CD4-positive, alpha-beta T cell treated with Interleukin-4 for 1 hour (primary cell): ENCODE measurements at places on chromosomes 11 and 22.

DNA sequence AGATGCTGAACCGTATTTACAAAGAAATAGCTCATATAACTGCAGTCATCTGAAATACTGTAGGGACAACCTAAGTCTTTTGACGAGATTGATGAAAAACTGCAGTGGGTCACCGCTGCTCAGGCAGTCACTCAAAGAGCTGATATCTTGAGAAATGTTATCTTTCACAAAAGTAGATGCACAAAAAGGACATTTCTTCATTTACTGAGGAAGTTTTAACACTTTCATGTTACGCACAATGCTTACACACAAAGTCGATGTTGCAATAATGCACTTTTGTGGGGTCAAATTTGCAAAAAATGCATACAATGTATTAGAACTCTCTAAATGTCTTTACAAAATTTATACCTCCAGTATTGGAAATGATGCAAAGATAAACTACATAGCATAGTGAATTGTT lies 16.2 kb upstream of the OR10V1 start:
- no peak for DNase-seq

GRCh38 chr22:33038836-33039235 lies 19.3 kb downstream of the SYN3 start:
- no peak for DNase-seq

DNA sequence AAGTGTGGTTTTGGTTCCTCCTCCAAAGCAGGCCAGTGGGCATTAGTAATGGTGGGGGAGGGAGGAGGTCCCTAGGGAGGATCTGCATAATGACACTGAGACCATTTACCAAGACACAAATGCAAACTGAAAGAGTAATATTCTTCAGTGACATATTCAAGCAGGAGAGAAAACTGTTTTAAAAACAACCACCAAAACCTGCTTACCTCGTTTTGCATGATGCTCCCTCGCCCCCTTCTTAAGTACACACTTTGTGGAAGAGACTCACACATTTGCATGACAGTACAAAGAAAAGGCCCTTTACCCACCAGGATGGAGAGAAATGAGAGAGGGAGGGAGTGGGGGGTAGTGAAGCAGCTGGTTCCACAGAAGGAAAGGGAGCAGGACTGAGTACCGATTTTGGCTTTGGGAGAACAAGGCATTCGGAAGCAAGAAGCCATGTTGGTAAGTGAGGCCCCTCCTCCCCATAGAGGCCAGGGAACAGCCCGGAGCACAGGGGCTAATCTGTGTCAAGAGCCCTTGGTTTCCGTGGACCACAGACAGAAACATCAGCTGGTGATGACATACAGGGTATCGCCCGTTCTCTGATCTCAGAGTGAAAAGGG lies 13.0 kb upstream of the OPCML start:
- no peak for DNase-seq

GRCh38 chr22:33242078-33242477 lies 183.9 kb upstream of the SYN3 start:
- DNase-seq = no peak

- no peak for DNase-seq
These were observed 191.6 kb upstream of the ARHGAP20 start for GRCh38 chr11:110903830-110904229.

DNA sequence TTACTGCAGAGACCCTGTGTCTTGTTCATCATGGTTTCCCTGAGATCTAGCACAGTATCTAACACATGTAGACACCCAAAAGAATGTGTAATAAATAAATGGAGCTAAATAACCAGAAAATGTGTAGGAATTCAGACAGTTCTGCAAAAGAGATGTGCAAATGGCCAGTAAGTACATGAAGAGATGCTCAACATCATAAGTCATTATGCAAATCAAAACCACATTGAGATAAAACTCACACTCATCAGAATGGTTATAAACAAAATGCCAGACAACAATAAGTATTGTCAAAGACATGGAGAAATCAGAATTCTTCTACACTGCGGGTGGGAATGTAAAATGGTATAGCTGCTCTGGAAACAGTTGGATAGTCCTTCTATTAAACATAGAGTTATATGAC lies 88.5 kb downstream of the RBFOX2 start:
- no peak for DNase-seq

GRCh38 chr11:130550150-130550549 lies 101.7 kb downstream of the ADAMTS15 start:
- no peak for DNase-seq

DNA sequence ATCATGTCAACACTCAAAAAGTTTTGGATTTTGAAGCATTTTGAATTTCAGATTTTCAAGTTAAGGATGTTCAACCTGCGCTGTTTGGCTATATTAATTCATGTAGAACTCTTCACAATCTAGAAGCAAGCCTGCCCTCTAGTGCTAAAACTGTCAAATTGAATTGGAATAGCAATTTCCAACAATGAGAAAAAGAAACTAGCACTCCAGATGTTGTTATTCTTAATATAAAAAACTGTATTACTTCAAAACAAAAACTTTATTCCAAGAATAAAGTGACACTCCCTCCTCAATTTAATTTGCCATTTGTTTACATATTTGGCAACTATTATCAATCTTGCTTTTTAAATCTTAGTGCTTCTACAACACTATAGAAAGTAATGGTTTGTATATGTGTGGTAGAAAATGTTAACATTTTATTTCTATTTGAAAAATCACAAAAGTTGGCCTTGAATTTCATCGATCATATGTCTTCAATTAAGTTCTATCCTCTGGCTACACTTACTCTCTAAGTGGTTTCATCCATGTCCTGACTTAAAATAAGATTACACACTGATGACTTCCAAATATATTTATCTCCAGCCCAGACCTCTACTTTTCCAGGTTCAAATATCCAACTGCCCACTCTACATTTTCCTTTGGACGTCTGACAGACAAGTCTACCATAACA lies 36.6 kb downstream of the DCUN1D5 start:
- peak; percentile 53 for DNase-seq

DNA sequence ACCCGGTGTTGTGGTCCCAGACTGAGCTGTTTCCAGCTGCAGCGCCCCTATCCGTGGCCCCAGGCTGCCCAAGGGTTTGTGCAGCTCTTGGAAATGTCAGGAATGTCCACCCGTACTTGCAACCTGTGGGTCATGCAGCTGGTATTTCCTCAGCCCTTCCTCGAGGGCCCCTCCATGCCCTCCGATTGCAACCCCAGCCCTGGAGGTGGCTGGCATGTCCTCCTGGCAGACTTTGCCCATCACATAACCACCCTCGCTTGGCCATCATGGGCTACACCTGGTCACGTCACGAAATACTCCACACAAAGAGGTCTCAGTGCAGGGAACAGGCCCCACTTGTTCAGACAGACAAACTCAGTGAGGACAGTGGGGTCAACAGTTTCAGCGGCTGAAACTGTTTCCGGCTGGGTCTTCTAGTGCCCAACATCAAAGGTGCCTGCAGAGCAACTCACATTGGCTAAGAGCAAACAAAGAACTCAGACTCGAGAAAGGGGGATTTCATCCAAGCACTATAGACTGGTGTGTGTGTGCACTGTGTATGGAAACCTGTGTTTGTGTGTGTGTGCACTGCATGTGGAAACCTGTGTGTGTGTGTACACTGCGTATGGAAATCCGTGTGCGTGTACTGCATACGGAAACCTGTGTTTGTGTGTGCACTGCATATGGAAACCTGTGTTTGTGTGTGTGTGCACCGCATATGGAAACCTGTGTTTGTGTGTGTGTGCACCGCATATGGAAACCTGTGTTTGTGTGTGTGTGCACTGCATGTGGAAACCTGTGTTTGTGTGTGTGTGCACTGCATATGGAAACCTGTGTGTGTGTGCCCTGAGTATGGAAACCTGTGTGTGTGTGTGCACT lies 72.8 kb upstream of the CCND1 start:
- no peak for DNase-seq

DNA sequence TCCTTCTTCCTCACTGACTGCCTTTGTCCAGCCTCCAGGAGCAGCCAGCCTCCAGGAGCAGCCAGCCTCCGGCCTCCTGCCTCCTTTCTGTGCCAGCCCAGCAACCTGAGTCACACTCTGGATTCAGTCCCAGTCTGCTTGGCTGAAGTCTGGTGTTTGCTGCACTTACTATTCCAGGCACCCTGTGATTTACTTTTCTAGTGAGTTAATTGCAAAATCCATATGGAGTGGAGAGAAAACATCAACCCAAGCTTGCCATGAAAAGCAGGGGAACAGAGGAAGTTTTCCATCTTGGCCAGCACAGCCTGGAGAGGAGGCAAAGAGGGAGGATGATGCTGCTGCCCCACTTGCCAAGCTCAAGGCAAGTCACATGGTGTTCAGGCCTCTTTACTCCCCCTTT lies 400.5 kb downstream of the TENM4 start:
- no peak for DNase-seq

GRCh38 chr11:70250876-70251658 lies 19.4 kb upstream of the PPFIA1 start:
- no peak for DNase-seq

GRCh38 chr11:1638344-1638743 lies 8.8 kb downstream of the KRTAP5-5 start:
- DNase-seq = no peak

- no peak for DNase-seq
These were observed 222.3 kb downstream of the CTTN start for GRCh38 chr11:70620510-70621184.

DNA sequence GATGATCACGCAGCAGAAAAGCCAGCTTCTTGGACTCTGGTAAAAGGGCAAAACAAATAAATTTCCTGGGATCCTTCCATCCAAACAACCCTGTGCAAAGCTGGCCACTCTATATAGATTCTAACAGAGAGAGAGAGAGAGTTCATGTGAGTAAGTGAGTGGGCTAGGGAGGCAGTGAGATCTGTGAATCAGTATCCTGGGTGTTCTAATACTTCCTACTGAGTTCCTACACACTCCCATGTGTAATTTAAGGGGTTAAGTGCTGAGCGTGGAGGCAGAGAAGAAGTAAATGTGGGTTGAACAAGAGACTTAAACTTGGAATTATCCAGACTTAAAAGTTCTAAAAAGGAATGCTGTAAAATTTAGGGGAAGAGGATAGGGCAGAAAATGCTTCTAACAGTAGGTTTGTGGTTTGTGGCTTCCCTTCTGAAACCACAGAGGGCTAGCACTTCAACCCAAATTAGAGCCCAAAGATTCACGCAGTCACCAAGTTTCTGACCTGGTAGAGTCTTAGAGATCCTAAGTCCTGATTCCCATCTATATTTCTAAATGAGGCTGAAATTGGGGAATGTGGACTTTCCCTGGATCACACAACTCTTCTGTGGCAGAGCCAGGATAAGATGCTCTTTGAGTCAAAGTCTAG lies 413.9 kb downstream of the TENM4 start:
- DNase-seq = no peak

GRCh38 chr22:21917181-21917958 lies 35.3 kb downstream of the PPM1F start:
- DNase-seq = no peak

- no peak for DNase-seq
These were observed 72.8 kb downstream of the SCUBE1 start for GRCh38 chr22:43270314-43270908.

GRCh38 chr22:30813936-30814335 lies 119.3 kb downstream of the OSBP2 start:
- DNase-seq = no peak

GRCh38 chr11:113773416-113774173 lies at the start of gene ZW10:
Gene ZW10, minus strand, starts transcription at chr11:113773692. Its CDS starts 26 bp downstream, at chr11:113773666.
- peak; percentile 92 for DNase-seq

DNA sequence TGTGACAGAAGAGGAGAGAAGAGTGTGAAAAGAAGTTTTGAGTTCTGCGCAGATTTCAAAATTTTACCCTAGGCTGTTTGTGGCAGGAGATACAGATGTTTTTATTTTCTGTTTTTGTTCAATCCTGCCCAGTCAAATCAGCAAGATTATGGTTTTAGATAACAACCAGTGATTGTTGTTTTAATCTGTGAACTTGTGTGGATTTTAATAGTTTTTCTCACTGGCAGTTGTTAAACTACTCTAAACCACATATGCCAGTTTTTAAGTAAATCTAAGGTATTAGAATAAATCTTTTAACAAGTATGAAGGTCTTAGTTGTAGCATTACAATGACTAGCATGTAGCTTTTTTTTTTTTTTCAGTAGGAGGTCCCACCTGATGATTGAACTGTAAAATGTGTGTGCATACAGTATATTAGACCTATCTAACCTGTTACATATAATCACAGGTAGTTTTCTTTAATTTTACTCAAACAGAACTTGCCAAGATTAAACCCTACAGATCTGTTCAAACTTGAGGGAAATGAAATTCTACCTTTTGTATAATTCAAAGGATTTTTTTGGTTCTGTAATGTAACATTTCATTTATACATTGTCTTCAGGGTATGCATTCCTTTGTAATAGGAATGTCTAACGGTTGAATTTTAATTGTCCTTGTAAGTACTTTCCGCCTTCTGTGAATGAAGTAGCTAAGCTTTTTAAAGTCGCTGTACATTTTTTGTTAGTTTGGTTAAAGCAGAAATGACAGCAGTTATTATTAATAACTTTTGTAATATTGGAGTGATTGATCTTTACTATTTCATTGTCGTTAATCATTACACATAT lies 13.3 kb downstream of the ATXN10 start:
- DNase-seq = no peak

DNA sequence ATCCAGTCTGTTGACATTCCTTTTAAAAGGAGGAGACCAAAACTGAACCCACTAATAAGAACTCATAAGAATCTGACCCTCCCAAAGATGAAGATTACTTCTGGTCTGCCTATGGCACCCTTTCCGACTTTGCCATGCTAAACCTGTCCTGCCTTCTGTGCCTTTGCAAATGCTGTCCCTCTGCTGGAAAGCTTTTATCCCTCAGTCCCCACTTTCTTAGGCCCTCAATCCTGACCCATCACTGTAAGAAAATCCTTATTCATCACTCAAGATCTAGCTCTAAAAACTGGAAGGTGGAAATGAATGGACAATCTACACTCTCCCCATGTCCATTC lies 10.4 kb downstream of the MPZL3 start:
- DNase-seq = no peak

- DNase-seq = no peak
These were observed 10.9 kb upstream of the TSKU start for GRCh38 chr11:76772100-76772782.

DNA sequence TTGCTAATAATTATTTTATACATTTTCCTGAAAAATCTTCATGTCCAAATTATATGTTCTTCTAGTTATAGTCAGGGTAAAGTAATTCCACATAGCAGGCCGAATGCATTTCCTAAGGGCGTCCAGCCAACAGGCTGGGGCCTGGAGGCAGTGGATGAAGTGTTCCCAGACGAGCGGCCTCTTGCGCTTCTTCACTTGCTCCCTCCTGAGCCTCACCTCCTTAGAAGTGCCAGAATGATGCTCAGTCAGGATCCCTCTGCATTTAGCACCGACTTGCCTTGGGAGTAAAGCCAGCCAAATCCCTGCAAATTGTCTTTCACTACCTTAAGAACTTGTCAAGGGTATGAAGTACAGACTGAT lies 1.5 kb downstream of the OLFML1 start:
- no peak for DNase-seq

GRCh38 chr11:61129639-61130523 lies 27.6 kb downstream of the CD5 start:
- peak; percentile 90 for DNase-seq

- DNase-seq = no peak
These were observed 3.4 kb downstream of the TYR start for GRCh38 chr11:89181111-89181510.
